SK-N-DZ (cell line): ENCODE measurements at places on chromosomes 2 and 18.
A peak's percentile ranks its signal among the peaks of the same experiment; 100 is the strongest.

GRCh38 chr2:8661235-8661634 lies 20.6 kb upstream of the ID2 start:
- no peak for DNase-seq

DNA sequence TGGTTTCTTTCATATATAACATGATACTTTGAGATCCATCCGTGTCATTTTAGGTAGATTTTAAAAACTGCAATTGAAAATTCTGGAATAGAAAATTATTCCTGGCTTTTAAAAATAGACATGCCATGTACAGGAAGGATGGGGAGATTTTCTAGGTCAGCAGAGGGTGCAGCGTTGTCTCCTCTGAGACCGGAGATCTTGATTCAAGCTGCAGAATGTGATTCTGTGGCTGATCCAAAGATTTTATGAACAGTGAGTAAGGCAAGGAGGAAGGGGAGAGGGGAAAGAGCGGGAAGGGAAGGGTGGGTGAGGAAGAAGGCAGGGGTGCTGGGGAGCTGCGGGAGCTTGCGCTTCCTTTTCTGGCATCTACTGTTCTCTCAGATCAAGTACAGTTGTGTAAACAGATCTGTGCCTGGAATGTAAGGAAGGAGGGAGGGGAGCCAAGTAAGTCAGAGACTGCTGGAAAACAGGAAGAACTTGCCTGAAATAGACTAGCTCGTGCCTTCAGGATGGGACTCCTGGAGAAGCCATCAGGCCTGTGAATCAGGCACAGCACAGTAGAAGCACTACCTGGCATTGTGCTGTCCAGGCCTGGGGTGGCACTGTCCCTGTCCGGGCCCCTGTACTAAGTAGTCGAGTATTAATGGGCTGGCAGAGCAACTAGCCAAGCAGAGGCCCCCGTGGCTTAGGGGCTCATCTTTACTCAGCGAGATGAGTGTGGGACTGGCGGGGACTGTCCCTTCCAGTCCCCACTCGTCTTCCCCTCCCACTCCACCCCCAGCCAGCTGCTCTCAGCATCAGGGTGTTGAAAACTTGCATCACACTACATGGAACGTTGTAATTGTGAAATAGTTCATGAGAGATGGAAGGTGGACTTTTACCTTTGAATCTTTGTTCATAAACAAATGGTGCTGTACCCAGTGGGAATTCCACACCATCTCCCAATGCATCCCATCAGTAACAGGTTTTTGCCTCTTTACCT lies 163.5 kb downstream of the UXS1 start:
- peak; percentile 26 for DNase-seq

DNA sequence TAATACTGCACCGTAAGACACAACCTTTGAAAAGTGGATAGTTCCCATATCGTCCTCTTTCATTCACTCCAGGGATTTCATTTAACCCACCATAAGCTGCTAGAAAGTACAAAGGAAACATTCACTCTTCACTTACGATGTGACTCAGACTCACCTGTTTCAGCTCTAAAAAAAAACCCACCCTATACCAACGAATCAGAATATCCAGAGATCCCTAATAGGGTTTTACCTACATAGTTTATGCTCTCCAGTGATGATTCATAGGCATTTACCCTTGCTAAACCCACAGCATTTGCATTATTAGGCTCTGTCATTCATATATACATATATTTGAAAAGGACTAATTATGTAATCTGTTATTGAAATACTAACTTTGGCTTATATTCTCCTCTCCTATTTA lies 60.2 kb downstream of the PRPF40A start:
- DNase-seq: no peak

GRCh38 chr2:42510608-42511243 lies 16.9 kb upstream of the KCNG3 start:
- no peak for DNase-seq

DNA sequence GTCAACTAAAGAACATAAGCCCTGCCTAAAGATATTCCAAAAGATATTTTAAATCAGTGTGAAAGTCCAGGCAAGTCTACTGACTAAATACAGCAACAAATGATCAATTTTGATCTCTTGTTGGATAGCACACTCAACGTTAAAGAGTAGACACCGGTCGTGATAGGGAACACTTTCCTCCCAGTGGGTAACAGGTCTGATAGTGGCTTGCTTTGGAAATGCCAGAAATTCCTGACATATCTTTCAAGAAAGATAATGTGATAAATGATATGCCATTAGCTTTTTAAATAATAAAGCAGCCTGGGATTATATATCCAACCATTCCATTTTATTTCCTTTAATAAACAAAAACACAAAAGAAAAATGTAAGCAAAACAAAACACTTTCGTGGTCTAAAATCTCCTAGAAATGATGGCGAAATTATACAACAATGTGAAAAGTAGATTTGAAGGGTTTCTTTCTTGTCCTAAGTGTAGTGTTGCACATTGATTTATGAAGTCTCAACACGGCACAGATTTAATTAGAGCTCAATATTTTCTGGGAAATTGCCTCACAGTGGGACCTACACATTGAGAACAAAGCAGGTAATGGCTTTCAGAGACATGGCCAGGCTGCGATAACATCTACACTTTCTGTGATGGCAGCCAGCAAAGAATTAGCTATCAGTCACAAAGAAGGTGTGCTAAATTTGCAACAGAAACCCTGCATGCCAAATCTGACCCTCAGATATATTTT lies 158.6 kb downstream of the PPP1R1C start:
- peak; percentile 94 for DNase-seq

GRCh38 chr2:64349131-64349530 lies 104.8 kb upstream of the LGALSL start:
- DNase-seq: no peak

- no peak for DNase-seq
These were observed 177.7 kb downstream of the SEPTIN10 start for GRCh38 chr2:109435901-109436598.
